NCI-H1930 (cell line): ENCODE measurements at places on chromosomes 1 and 21.

- no peak for DNase-seq
Measured at GRCh38 chr1:44284184-44284583, 70.9 kb downstream of the ERI3 start.

DNA sequence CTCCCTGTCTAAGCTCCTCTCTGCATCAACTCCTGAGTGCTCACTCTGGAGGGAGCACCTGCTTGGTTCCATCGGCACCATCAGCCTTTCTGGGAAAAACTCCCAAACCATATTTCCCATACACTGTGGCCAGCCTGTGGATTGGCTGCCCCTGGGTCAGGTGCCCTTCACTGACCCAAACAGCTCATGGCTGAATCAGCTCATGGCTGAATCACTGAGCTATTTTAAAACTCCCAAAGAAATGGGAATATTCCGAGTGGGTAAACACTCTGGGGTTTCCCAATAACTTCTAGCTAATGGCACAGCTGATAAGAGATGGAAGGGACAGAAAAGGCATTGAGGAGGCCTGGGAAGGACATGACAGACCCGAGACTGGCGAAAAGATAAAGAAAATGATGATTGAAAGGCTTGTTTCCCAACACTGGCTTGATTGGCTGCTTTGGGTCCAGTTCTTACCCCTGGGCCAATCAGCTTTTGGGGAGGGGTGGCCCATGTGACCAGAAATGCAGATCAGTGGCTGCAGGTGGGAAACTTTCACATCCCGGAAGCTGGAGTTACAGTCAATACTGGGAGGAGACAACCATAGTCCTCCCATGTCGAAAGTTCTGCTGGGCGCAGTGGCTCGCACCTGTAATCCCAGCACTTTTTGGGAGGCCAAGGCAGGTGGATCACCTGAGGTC lies 37.3 kb upstream of the KAZN start:
- no peak for DNase-seq

DNA sequence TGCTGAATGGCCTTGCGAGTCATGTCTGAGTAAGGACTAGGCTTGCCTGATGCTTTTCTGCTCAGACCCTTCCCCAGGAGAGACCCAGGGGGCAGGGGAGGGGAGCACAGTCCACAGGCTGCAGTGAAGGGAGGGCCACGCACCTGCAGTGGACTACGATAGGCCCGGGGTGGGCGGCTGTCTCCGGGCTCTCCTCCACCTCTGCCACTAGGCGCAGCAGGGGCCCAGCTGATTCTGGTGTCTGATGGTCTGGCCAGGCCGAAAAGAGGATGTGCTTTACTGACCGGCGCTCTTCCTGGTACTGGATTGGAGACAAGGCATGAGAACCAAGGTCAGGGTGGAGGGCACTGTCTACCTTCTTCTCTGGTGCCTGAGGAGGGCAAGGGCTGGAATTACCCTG lies 7.9 kb upstream of the ARL8A start:
- no peak for DNase-seq

- DNase-seq: no peak
Measured at GRCh38 chr1:78091215-78091813, 45.5 kb downstream of the GIPC2 start.

GRCh38 chr1:66951513-66951912 lies 26.7 kb downstream of the MIER1 start:
- no peak for DNase-seq

- DNase-seq: no peak
Measured at GRCh38 chr1:163436140-163436812, 114.5 kb downstream of the NUF2 start.

DNA sequence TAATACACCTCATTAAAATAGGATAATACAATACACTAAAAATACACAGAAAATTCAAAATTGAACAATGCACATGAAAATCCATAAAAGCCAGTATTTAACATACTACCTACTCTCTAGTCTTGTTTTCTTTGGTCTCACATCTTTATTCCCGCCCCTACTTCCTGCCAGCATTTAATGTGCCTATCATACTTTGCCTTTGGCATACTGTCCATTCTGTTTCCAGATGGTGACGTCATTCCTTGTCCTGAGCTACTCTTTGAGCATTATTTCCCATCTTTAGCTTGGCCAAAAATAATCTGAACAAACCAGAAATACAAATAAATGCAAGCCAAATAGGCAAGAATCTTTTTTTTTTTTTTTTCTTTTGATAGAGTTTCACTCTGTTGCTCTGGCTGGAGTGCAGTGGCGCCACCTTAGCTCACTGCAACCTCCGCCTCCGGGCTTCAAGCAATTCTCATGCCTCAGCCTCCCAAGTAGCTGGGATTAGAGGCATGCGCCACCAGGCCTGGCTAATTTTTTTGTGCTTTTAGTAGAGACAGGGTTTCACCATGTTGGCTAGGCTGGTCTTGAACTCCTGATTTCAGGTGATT lies 4.4 kb downstream of the HFM1 start:
- no peak for DNase-seq

- DNase-seq: no peak
Measured at GRCh38 chr21:45482899-45483821, 59.1 kb downstream of the SLC19A1 start.

DNA sequence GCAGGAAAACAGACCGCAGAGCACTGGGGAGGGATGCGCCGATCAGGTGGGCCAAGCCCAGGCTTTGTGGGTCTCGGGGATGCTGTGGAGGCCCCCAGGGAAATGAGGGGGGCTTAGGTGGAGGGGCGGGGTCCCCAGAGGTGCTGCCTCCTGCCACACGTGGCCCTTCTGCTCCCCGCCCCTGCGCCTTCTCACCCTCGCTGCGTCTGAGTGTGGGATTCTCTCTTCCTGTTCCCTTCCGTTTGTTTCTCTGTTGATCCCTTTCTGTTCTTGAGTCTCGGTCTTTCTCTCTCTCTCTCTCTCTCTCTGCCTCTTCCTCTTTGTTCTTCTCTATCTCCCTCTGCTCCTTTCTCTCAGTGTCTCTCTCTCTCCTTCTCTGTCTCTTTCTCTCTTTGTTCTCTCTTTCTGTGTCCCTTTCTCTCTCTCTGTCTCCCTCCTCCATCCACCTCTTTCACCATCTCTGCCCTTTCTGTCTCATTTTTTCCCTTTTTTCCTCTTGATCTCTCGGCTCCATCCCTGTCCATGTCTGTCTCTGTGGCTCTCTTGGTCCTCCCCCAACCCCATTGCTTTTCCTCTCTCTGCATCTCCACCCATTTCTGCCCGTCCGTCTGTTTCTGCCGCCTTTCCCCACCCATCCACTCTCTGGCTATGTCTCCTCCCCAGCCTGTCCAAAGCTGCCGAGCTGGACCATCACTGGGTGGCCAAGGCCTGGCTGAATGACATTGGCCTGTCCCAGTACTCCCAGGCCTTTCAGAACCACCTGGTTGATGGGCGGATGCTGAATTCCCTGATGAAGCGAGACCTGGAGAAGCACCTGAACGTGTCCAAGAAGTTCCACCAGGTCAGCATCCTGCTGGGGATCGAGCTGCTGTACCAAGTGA lies 52.4 kb upstream of the TMEM51 start:
- no peak for DNase-seq
